ENCODE measurements at places on chromosomes 12 and 14.

DNA sequence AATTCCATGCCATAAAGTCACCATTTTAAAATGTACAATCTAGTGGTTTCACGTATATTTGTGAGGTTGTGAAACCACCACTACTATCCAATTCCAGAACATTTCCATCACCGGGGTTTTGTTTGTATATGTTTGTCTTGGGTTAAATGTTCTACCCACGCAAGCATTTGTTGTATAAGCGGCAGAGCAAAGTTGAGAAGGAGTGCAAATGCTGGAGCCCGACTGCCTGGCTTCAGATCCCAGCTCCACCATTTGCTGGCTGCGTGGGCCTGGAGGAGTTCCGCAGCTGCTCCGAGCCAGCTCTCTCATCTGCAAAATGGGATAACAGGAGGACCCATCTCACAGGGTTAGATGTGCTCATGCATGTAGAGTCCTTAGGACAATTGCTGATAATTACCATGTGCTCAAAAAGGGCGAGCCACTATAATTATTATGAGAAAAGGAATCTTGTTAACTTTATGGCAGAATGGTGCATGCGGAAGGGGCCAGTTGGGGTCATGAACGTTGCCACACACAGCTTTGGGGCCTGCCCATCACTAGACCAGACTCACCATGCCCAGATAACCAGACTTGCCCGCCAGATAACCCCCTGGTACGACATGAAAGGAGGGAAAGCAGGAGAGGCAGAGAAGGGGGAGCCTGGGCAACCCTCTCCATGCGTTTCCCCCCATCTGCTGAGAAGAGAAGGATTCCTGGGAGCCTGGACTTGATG lies 6.4 kb downstream of the ACTN1 start:
- no peak for DNase-seq
- no peaks in the 10 kb centered on the region for H3K27me3 ChIP-seq
- H3K27ac ChIP-seq = peak overlapping the region; percentile 100
- H3K4me1 ChIP-seq = peaks cover 78% of the 10 kb centered on the region

- peaks cover 10% of the 10 kb centered on the region for H3K4me1 ChIP-seq
- H3K4me3 ChIP-seq = no peak overlapping the region
- DNase-seq = no peak
- H3K27me3 ChIP-seq = no peaks in the 10 kb centered on the region
- no peaks in the 10 kb centered on the region for H3K36me3 ChIP-seq
- no peak overlapping the region for H3K27ac ChIP-seq
These were observed 26.2 kb downstream of the RAD9B start for GRCh38 chr12:110528277-110528839.

DNA sequence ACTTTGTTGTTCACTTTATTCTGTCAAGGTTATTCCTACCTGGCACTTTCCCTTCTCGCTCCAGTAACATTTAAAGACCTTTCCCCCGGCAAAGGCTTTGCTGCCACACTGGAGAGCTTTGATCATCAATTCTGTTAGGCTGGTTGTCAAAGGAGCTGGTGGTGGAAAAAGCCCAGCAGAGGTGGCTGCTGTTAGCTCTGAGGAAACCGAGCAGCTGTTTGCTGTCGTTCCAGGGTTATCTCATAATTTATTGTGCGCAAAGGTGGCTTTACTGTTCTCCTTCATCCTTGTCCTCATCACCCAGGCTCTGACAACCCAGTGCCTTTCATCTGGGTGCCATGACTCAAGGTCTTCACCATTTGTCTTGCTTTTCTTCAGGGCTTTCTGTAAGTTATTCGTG lies 38.2 kb upstream of the CRADD start:
- no peaks in the 10 kb centered on the region for H3K4me1 ChIP-seq
- H3K36me3 ChIP-seq = no peaks in the 10 kb centered on the region
- no peak overlapping the region for H3K27ac ChIP-seq

- H3K36me3 ChIP-seq = no peaks in the 10 kb centered on the region
- no peaks in the 10 kb centered on the region for H3K4me1 ChIP-seq
- H3K4me3 ChIP-seq = no peak overlapping the region
- no peaks in the 10 kb centered on the region for H3K27me3 ChIP-seq
- no peak overlapping the region for H3K27ac ChIP-seq
These were observed 116.8 kb downstream of the GLT1D1 start for GRCh38 chr12:128970110-128970509.

- no peak overlapping the region for H3K4me3 ChIP-seq
- no peaks in the 10 kb centered on the region for H3K36me3 ChIP-seq
- H3K4me1 ChIP-seq = peaks cover 8% of the 10 kb centered on the region
- H3K27me3 ChIP-seq = no peaks in the 10 kb centered on the region
- no peak for DNase-seq
These were observed 316.4 kb downstream of the ZFP36L1 start for GRCh38 chr14:68476212-68477109.

GRCh38 chr14:61607570-61608244 lies 87.6 kb upstream of the HIF1A start:
- no peak for DNase-seq
- no peak overlapping the region for H3K4me3 ChIP-seq
- H3K27ac ChIP-seq = no peak overlapping the region
- no peaks in the 10 kb centered on the region for H3K27me3 ChIP-seq

DNA sequence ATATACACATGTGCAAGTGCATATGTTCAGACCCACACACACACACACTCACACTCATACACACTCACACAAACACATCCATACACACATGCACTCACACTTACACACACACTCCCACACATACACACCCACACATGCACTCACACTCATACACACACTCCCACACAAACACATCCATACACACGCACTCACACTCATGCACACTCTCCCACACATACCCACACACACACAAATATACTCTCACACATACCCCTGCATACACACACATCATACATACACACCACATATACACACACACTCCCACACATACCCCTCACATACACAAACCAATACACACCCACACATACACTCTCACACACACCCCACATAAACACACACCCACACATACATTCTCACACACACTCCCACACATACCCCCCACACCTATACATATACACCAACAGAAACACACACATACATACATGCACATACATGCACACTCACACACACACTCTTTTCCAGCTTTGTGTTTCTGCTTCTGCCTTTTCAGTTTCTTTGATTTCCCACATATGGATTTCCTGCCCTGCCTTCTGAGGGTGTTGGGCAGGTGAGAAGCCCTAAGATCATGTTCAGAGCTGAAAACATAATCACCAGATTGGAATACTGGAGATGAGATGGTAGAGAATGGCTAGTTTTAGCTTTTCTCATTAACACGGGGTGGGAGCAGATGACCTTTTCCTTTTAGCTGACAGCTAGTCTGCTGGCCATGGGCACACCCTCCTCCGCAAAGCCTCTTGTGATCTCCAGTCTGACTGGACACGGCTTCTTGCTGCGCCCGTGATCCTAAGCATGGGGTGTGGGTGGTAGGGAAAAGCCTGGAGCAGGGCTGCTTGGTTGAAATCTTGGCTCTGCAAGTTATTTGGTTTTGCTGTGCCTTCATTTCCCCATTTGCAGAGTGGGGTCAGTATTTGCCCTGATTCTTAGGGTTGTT lies 214.0 kb downstream of the CHST11 start:
- no peak overlapping the region for H3K4me3 ChIP-seq
- no peak for DNase-seq
- peak overlapping the region; percentile 81 for H3K27ac ChIP-seq
- no peaks in the 10 kb centered on the region for H3K36me3 ChIP-seq
- peaks cover 46% of the 10 kb centered on the region for H3K4me1 ChIP-seq
- H3K27me3 ChIP-seq = no peaks in the 10 kb centered on the region
